Heart left ventricle (tissue), 16 donors: ENCODE measurements at places on chromosomes 3 and 15. TPM values are rescaled to one million over a fixed set of nuclear protein-coding genes. Genes with fewer than 3 reads are reported as not detected.

Gene DUSP7
- 14.5 TPM for total RNA-seq

Gene SERPINI2
- total RNA-seq: not detected

Gene RABL3
- 28.3 TPM for total RNA-seq

Gene SCN11A
- 0.09 TPM for total RNA-seq

Gene CAPN7
- 25.7 TPM for total RNA-seq

Gene TTC21A
- total RNA-seq: 0.90 TPM

Gene IQCH
- total RNA-seq: 3.3 TPM

Gene AADAC
- total RNA-seq: 3.0 TPM

Gene TMEM207
- not detected for total RNA-seq

Gene FBXO40
- 103 TPM for total RNA-seq

Gene SQOR
- 16.0 TPM for total RNA-seq

Gene EPHB1
- total RNA-seq: 1.6 TPM

Gene STX19
- not detected for total RNA-seq

Gene VPS39
- total RNA-seq: 55.1 TPM
